ENCODE measurements at places on chromosomes 11 and 22.

DNA sequence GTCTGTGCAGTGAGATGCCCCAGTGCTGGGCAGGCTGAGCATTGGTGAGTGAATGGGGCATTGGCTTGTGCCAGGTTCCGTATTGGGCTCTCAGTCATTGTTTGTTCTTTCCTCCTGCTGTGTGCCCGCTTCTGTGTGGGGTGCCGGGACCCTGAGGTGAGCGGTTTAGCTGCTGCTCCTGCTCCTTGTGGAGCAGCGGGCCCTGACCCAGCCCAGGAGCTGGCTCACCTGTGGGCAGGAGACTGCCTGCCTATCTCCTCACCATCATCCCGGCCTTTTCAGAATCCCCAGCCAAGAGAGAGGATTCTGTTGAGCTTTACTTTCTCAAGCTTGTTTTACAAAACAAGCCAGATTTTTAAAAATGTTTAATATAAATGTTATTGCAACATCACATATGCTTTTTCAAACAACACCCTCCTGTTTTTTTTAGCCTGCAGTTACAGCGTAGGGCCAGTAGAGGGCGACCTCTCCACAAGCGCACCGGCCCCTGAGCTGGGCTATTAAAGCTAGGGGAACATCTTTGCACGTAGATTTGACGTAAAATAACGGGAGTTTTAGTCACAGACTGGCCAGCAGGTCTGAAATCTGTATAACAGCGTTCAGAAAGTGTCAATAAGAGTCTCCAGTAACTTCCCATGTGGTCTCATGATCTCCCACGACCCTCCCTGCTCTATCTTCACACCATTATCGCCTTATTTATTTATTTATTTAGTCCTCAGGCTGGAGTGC lies 25.1 kb upstream of the RELT start:
- DNase-seq = peak; percentile 64

DNA sequence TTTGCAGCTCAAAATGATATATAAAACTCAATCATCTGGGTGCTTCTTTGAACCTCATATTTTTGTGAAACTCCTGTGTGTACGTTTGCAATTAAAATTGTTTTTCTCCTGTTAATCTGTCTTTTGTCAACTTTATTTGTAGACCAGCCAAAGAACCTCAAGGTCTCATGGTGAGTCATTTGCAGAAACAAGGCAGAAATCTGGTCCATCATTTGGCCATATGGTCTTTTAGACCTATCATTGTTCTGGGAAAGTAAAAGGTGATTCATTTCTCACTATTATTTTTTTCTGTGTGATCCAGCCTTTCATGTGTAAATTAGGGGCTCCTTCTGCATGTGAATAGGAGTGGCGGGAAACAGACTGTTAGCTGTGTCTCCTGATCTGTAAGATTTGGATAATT lies 399.1 kb upstream of the DDI1 start:
- DNase-seq = no peak

- no peak for DNase-seq
These were observed 727 bp downstream of the OSBP2 start for GRCh38 chr22:30695351-30695851.

DNA sequence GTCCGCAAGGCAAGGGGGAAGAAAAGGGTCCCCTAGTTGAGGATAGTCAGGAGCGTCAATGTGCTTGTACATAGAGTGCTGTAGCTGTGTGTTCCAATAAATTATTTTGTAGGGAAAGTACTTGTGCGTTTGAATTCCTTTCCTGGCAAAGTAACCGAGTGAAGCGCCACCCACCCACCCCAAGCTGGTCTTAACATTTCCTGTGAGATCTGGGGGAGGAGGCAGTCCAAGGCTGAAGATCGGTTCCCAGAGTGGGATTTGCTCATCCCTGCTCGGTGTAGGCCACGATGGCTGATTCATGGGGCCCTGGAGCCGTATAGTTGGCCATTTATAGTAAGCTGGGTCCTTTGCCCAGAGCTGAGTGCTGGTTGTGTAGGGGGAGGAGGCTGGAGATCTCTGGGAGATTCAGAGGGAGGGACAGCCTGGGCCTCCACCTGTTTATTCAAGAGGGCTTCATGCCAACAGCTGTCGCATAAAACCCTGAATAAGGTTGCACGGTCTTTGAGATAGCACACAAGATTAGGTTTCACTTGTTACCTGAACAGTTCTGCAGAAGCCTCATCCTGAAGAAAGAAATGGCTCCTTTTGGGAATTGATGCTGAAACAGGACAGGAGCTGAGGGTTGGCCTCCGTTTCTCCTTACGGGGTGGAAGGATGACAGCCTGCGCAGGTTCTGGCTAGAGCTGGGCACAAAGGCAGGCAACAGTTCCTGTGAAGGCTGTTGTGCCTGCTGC lies 2.4 kb downstream of the ATF4 start:
- no peak for DNase-seq

GRCh38 chr11:12207384-12208150 lies 97.2 kb downstream of the MICAL2 start:
- DNase-seq = no peak

DNA sequence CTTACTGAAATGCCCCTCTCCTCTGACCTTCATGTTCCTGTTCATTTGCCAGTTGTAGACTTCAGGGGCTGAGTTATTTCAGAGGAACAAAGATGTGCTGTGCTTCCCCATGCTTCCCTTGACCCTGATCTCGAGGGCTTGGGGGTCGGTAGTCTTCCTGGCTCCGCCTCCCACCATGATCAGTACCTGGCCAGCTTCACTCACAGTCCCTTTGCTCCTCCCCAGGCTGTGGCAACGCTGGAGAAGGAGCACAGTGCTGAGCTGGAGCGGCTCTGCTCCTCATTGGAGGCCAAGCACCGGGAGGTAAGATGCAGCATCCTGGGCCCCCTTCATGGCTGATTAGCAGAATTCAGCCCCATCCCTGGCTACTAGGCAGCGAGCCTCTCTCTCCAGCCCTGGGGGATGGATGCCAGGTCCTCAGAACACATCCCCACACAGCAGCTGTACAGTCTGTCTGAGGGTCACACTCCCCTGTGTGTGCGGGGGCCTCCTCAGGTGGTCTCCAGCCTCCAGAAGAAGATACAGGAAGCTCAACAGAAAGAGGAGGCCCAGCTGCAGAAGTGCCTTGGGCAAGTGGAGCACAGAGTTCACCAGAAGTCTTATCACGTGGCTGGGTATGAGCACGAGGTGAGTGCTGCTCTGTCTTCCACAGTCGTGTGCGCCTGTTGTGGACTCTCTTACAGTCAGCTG lies 64.5 kb downstream of the CEP164 start:
- no peak for DNase-seq

DNA sequence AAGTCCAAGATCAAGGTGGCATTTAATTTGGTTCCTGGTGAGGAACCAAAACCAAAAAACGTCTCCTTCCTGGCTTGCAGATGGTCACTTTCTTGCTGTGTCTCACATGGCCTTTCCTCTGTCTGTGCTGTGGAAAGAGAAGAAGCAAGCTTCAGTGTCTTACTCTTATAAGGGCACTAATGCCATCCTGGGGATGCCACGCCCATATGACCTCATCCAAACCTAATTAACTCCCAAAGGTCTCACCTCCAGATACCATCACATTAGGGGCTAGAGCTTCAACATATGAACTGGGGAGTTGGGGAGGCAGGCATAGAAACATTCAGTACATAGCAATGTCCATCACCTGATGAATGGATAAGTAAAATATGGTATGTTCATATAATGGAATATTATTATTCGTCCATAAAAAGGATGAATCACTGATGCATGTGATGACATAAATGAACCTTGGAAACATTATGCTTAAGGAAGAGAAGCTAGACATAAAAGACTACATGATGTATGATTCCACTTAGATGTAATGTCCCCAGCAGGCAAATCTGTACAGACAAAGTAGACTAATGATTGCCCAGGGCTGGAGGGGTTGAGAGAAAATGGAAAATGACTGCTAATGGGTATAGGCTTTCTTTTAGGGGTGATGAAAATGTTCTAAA lies 78.6 kb upstream of the B3GNT6 start:
- no peak for DNase-seq

GRCh38 chr22:23000657-23001347 lies 69.5 kb upstream of the GNAZ start:
- DNase-seq = no peak

GRCh38 chr11:26571861-26572654 lies at the start of gene MUC15:
TSS of gene MUC15 (minus strand) at chr11:26572263. CDS start at chr11:26567094, 5,169 bp downstream.
- DNase-seq = no peak

Data from CD4-positive, alpha-beta T cell treated with Interleukin-15 for 4 hours (primary cell).